ENCODE measurements at places on chromosomes 6 and 20.

- peak; percentile 95 for DNase-seq
Observed at GRCh38 chr6:142846883-142847287, 98.1 kb downstream of the HIVEP2 start.

DNA sequence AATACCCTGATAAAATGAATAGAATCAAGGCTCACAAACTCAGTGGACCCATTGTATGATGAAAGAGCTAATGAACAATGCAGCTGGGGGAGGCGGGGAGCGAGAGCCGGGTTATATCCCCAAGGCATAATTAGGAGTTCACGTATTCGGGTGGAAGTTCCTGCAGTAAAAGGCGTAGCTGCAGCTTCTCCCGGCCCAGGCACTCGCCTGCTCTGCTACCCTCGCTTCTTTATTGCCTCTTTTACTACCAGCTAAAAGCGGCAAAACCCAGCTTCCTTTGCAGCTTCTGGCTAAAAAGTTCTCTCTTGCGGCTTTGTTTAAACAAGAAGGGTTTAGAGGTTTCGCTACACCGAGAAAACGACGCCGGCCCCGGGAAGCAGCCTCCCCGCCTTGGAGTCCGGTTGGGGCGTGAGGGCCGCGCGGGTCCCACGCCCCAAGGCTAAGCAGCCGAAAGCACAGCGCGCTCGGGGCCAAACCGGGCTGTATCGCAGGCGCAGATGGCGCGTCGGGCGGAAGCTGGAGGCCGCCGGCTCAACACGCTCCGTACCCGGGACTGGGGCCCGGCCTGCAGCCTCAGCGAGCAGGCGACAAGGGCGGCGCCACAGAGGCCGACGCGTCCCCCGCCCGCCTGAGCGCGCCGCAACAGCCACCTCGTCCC lies 1.6 kb downstream of the ZBTB2 start:
- peak; percentile 35 for DNase-seq

GRCh38 chr6:143952060-143952778 lies 55.8 kb downstream of the PLAGL1 start:
- DNase-seq: no peak

GRCh38 chr6:15549371-15549770 lies 113.5 kb downstream of the DTNBP1 start:
- no peak for DNase-seq

- no peak for DNase-seq
Observed at GRCh38 chr6:5851261-5851757, 155.4 kb downstream of the NRN1 start.

DNA sequence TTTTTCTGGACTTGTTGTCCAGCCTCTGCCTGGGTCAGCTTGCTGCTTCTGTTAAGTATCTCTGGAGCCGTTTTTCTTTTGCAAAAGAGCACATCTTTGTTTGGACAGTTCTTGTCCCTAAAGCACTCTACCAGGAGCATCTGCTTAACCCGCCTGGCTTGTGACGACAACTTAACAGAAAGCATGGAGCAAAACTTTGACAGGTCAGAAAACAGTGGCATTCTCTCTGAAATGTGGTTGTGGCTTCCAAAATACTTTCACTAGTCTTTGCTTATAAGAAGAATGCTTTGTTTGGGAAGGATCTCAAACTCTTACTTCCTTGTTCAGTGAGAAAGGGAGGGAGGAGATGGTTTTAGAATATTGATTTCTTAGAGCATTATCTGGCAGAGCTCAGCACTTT lies 47.6 kb downstream of the CD109 start:
- DNase-seq: no peak

- DNase-seq: no peak
Observed at GRCh38 chr20:62949153-62949821, 3.2 kb upstream of the SLC17A9 start.

GRCh38 chr20:23937303-23938117 lies 51.1 kb downstream of the GGTLC1 start:
- DNase-seq: no peak

GRCh38 chr20:1897541-1897940 lies 2.3 kb downstream of the SIRPA start:
- no peak for DNase-seq

GRCh38 chr6:150720774-150721233 lies 121.1 kb downstream of the PLEKHG1 start:
- peak; percentile 40 for DNase-seq

- DNase-seq: no peak
Observed at GRCh38 chr6:41439524-41440418, 104.4 kb downstream of the NCR2 start.

DNA sequence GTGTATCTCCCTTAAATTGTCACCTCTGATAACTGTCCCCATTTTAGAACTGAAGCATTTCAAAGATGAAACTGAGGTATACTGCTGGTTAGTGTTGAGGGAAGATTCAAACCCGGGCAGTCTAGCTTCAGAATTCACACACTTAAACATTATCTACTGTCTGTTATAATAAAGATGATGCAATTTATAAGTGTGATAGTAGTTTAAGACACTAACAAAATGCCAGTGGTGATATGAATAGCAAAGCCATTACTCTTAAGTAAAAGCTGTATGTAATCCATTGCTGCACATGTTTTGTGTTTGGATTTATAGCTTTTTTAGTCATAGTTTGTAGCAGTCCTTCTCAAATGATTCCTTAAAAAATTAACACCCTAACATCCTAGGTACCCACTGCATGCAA lies 19.8 kb downstream of the USP45 start:
- no peak for DNase-seq

DNA sequence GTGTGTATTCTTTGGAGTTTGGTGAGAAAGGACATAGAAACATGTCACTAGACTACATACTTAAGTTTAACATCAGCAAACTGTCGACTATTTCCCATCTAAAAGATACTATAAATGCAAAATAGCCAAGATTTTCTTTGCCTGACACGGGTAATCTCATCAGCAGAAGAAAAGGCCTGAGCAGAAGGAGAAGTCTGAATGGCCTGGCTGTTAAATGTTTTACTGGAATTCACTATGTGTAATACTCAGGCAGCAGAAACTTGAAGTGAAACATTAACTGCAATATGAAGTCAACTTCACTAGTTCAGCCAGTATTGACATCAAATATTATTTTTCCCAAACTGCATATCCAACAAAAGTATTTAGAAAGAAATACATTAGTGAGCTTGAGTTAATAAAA lies 6.4 kb upstream of the DSE start:
- peak; percentile 52 for DNase-seq

- DNase-seq: no peak
Observed at GRCh38 chr6:63558278-63558677, 14.0 kb upstream of the LOC128125822 start.

DNA sequence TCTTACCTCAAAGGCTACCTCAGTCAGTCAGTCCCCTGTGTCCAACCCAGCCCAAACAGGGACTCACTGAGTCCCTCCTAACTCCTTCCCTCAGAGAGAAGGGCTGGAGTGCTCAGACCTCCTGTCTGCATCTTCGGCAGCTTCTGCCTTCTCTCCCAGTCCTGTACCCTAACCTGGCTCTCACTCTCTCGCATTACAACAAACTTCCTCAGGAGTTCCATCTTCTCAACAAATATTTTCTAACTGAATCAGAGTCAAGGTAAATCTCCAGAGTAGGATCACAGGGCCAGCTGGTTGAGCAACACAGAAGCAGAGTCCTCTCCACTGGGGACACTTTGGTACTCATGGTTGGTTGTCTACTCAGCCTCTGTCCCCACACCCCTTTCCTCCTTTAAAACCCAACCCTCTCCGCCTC lies 92.3 kb downstream of the MRPL14 start:
- DNase-seq: peak; percentile 64
